ENCODE measurements at places on chromosomes 11 and 22.

DNA sequence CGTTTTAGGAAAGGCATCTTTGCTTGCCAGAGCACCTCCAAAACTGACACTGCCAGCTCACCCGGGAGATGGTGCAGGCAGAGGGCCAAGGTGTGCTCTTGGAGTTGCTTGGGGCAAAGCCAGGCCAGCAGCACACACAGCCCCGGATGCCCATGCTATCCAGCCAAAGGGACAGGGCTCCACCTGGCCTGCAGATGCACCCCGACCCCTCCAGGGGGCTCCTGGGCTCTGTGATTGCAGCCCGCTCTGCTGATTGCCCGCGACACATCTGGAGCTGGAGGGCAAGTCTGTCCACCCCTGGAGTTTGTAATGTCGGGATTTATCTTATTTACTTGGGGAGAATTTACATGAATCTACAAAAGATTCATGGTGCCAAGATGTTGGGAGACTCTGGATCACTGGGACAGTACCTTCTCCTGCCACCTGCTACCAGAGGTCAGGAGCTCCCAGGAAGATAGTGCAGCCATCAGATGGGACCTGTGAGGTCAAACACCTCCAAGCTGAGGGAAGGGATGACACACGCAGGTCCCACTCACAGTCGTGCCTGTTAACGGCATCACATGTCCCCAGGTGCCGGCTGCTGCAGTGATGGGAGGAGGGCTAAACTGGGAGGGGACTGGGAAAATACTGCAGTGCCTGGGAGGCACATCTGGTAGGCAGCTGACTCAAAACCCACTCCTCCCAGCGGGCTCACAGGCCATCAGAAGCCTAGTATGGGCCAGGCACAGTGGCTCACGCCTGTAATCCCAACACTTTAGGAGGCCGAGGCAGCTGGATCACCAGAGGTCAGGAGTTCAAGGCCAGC, 17.2 kb downstream of the CBX7 start:
- DNase-seq, result peak; percentile 36

DNA sequence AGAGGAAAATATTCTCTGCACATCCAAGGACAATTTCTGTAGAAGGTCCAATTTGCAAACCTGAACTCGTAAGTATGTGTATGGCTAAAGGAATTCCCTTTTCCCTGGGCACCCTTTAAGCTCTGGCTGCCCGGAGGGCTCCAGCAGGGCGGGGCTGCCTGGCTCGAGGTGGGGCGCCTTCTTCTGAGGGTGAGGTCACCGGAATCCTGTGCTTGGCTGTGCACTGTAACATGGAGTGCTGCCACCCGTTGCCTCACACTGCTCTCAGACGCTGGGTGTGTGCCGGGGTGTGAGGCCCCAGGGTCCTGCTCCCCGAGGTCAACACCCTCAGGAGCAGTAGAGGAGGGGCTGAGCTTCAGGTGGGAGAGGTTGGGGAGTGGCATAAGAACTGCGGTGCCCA, 61.5 kb downstream of the SYN3 start:
- DNase-seq, result no peak

- no peak for DNase-seq
These were observed 677.2 kb upstream of the TENM4 start for GRCh38 chr11:80118073-80118472.

- no peak for DNase-seq
These were observed 348.0 kb downstream of the TENM4 start for GRCh38 chr11:79092791-79093353.

GRCh38 chr22:42269432-42270175, 849 bp downstream of the TCF20 start:
- peak; percentile 54 for DNase-seq

DNA sequence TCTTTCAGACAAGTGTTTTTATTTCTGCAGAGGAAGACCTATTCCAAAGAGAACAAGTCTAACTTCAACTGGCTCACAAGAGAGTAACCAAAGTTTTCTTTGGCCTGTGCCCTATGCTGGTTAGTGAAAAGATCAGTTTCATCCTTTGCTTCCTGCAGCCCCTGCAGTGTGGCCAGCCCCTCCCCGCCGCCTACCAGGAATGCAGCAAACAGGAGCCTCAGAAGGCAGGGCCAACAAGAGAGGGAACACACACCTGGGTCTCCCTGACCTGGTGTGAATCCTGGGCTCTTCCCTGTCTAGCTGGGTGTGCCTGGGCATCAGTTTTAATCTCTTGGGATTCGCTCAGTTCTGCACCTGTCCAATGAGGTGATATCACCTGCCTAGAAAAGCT, 21.5 kb upstream of the SCARF2 start:
- DNase-seq, result no peak

DNA sequence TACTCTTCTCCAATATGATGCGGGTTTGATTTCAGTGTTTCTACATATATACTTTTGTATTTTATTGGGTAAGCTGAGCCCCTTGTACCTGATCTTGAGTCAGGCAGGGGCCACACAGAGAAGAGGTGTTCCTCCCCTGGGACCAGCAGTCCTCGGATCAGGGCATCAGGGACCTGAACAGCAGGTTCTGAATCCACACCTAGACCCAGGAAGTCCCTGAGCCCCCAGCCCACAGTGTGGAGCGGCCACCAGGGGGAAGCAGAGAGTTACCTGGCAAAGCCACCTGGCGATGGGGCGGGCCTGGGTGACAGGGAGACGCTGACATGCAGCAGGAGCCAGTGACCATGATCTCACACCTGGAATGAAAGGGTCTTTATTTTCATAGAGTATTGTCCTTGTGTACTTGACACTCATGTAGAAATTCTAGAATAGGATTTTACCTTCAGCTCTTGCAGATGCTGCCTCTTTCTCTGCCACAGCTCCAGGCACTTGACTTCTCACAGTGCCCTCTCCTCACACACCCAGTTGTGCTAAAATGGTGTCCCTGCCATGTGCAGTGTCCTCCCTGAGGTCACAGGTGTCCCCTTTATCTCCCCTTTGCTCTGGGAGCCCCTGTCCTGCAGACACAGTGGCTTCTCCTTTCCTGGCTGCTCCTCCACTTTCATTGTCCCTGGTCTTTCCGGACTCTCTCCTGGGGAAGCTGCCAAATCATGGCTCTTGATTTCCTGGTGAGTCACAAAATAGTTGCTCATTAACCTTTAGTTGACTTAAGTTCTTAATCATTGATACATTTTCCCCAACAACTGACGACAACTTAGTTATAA, 48.5 kb downstream of the GGTLC2 start:
- DNase-seq, result peak; percentile 59

DNA sequence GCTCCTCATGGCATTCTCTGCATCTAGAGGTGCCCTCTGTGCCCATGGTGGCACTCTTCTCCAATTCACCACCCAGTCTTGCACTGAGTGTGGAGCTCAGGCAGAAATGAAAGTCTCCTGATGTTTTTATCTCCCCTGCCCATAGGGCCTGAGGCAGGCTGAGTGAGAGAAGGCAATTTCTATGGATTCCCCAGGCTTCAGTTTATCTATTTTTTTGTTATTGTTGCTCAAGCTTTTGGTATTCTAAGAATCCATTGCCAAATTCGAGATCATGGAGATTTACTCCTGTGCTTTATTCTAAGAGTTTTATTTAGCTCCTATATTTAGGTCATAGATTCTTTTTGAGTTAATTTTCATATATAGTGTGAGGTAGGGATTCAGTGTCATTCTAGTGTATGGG, 40.7 kb downstream of the TSPAN18 start:
- DNase-seq, result no peak

All from effector memory CD8-positive, alpha-beta T cell (primary cell).